ENCODE measurements at places on chromosomes 7 and 10.

GRCh38 chr10:33196710-33197491 is 137.6 kb downstream of the NRP1 start:
- no peak for DNase-seq

DNA sequence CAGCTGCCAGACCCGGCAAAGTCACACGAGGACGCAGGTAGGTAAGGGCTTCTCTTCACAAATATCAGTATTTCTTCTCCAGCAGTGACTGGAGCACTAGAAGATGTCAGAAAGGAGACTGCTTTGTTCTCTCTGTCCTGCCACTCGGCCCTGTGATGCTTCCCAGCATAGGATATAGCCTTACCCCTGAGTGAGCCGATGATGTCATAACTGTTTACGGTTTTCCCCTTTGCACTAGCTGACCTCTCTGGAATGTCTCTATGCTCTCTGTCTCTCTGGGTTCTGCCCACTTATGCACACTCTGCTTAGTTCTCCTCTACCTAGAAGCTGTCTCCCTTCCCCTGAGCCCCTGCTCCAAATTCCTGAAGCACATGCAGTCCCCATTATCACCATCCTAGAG is 167.5 kb upstream of the PODXL start:
- no peak for DNase-seq

- DNase-seq: no peak
These were observed 68.2 kb upstream of the INPP5A start for GRCh38 chr10:132469197-132469884.

DNA sequence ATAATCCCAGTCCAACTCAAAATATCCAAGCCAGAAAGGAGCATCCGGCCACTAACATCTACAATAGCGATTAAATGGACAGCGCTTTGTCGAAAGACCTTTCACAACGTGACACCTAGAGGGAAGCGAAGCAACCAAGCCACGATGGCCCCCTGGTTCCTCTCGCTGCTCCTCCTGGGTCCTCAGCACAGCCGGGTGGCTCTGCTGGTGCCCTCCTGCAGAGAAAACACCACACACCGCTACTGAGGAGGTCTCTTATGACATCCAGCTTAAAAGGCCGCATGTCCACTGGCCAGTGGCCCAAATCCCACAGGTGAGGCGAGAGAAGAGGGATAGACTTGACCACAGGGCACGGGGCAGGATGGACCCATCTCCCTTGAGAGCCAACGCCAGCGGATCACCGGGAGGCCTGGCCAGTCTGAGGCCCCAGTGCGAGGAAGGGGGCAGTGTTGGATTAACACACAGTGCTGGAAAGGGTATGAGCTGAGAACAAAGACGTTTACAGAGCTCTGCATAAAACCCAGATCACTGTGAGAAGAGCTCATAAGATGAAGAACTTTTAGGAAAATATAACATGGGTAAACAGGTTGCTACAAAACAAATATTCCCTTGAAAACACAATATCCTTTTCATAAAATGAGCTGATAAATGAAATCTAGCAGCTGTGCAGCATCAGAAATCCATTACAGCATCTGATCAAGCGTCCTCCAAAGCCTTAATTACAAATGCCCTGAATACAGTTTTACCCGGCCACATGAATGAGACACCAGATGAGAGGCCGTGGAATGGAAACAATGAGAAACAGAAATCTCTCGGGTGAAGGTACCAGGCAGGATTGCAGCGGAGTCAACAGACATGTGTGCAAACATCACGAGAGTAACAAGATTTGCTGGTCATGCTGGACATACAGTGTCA is 236.7 kb downstream of the DIP2C start:
- no peak for DNase-seq

- no peak for DNase-seq
These were observed 154.4 kb downstream of the PTEN start for GRCh38 chr10:88017781-88018180.

- DNase-seq: no peak
These were observed 163.6 kb downstream of the SUGCT start for GRCh38 chr7:40298421-40298820.

DNA sequence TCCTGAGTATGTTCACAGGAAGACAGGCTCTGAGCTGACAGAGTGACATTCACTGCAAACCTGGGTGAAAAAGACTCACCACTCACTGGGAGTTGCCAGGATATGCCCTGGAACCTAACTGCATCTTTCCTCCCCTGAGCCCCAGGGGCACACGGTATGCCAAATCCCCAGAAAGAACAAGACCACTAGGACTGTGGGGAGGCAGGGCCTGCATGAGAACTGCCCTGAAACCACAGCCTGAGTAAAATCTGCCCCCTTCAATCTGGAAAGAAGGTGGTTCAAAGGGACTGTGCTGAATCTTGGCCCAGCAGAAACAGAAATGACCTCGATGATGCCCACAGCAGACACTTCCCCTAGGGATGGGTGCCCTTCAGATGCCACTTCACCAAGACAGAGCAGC is 6.5 kb downstream of the FAM53B start:
- DNase-seq: no peak

DNA sequence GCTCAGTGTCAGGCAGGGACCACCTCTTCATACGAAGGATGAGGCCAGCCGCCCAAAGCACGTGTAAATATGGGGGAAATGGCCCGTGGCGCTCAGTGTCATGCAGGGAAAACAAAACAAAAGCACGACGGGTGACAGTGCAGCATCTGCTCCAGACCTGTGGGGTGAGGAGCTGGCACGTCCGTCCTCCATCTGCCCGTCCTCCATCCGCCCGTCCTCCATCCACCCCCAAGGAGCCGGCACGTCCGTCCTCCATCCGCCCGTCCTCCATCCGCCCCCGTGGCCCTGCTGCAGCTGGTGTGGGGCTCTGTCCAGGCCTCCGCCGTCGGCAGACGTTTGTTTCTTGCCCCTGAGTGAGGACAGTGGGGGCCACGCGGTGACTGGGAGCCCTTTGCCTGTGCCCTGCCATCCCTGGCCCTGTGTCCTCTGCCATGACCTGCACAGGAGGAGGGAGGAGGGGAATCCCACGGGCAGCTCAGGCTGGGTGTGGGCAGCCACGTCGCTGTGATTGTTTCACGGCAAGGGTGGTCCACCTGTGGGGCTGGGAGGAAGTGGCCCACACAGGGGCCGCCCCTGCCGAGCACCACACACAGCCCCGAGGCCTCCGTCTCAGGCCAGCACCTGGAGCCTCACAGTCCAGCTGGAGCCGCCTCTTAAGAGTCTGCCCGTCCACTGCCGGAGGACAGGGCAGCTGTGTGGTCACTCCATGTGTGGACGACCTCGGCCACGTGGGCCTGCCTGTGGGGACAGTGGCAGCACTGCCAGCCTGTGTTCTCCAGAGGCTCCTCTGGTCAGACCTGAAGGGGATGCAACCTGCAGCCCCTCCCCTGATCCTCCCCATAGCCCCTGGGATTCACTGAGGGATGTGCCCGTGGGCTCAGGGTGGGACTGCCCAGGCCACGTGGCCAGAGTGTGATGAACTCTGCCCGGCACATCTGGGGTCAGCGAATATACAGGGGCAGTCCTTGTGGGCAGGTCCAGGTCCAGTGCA is 38.2 kb upstream of the DPYSL4 start:
- DNase-seq: no peak

DNA sequence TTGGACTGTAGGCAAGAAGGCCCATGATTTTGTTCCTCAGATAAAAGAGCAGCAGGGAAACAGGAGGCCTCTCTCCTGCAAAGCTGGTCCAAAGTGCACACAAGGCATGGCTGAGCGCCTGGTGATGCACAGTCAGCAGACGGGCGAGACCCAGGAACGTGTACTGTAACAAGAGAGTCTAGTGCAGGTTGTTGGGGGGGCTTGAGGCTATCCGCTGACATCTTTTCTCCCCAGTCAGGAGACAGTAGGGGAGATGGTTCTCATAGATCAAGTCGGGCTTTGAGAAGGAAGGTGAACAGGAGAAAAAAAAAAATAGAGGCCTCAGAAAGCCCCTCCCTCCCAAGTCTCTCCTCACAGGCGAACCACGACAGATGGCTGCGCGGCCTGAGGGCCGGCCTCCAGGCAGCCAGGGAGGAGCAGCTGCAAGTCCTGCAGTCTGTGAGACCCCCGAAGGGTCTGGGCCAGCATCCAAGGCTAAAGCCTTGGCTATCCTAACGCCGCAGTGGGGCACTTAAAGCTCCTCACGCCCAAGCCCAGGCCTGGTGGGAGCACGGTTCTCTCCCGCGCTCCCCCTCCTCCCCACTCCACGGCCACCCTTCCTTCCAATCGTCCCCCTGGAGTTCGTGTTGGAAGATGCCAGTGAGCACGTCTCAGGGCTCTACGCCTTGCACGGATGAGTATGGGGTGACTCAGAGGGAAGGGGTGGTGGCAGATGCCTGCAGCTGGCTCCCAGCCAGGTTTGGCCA is 68.3 kb downstream of the PRKAG2 start:
- no peak for DNase-seq

DNA sequence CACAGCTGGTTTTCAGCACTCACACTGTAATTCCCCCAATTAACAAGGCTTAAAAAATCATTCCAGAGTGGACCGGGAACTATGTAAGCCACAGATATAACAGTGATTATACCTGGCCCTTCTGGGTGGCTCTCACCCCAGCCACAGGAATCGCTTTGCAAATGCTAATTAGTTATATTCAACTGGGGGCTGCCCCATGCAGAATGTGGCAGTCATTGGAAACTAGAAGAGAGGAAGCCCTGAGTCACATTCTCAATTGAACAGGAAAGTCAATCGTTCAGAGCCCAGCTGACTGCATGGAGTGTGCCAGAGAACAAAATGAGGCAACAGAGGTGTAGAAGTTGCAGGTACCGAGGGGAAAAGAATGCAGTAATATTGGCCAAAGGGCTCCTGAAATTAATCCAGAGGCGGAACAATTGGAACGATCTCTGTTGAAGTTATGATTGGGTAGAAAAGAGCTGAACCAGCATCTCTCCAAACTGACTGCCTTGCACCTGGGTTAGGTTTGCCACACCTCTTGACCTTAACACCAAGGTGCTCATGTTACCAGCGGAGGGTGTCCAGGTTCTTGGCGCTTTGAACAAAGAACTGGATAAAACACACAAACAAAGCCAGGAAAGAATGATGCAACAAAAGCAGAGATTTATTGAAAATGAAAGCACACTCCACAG is 909.7 kb upstream of the AUTS2 start:
- DNase-seq: no peak

GRCh38 chr10:117581961-117582360 is 39.4 kb downstream of the EMX2 start:
- no peak for DNase-seq

GRCh38 chr7:150489782-150490181 is 24.9 kb upstream of the GIMAP7 start:
- DNase-seq: no peak

DNA sequence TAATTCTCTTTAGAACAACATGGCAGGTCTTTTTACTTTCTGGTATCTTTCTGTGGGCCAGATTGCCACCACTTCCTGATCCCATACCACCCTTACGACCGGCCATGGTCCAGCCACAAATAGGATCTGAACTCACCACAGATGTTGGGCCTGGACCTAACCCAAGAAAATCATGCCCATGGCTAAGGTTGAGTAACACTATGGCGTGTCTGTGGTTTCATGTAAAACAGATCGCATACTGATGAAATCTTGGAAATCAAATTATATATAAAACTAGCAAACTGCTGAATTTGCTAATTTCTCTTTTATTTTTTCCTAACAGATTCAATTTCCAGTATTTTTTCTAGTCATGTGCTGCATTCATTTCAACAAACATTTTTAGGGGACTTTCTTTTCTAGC is 77.2 kb downstream of the CH25H start:
- no peak for DNase-seq

GRCh38 chr7:78529392-78529791 is 730.8 kb downstream of the PHTF2 start:
- no peak for DNase-seq

DNA sequence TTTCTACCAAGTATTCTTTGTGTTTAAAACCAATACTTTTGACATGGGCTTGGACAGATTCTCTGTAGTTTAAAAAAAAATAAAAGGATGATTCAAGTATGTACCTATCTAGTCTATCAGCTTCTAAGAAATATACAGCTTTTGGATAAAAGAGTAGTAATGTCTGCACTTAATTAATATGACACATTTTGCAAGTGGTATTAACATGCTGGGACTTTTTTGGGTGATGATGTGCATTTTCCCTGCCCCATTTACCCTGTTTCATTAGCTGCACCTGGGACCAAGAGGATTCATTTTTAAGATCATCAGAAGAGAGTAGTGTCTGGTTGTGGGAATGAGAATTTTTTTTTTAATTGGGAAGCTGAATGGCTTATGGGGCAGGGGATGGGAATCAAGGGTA is 236.2 kb upstream of the KLF14 start:
- peak; percentile 53 for DNase-seq

DNA sequence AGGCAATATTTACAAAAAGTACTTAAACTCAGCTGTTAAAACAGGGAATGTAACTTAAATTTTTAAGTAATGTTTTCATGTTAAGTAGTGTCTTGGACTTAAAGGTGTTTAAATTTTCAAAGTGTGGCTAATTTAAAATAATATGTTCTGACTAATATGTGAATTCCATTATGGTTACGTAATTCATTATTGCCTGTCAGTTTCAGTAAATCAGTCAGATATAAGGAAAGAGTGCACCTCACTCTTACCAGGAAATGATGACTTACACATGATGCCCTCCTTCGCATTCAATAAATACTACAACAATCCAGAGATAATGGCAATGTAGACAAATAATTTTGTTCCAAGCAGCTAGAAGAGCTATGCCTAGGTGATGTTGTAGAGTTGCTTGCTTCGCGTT is 69.0 kb upstream of the WNT16 start:
- DNase-seq: no peak

DNA sequence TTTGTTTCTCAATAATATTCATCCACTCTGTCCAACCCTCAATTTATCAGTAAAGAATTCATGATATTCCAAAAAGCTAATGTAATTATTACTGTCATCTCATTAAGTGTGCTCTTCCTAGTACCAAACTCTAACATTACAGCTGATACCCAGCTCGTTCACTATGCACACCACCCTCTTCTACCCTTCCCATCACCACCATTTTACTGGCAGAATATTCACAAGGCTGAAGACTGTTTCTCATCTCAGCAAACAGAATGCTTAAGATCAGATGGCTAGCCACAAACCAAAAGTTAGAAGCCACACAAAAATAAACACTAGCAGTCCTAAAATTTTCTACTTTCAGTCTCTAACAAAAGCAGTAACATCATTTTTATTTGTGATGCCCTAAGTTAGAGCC is 121.5 kb downstream of the SRPK2 start:
- no peak for DNase-seq

DNA sequence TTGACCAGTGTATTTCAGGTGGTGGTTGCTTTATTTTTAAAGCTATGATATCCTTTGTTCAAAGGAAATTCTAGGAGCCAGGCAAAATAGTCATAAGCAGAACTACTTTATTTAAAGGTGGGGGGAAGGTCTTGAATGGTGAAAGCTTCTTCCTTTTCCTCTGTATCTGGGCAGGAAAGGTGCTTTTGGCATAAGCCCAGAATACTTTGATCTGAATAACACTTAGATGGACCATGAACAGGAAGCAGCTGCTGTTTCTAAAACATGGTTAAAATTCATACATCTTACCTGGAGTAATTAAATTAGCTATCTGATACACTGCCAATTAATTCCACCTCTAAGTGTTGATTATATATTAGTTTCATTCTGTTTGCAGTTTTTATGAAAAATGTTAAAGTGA is 13.3 kb downstream of the ZNF804B start:
- DNase-seq: no peak

- DNase-seq: peak; percentile 63
These were observed 2.0 kb upstream of the SFTPA1 start for GRCh38 chr10:79608505-79609375.

- DNase-seq: no peak
These were observed 320.0 kb downstream of the EXOC4 start for GRCh38 chr7:133572843-133573242.
